ENCODE measurements at places on chromosomes 5 and 9. TPM values are rescaled to one million over a fixed set of nuclear protein-coding genes. Genes with fewer than 3 reads are reported as not detected.

The PPP2R2B gene
- total RNA-seq = 1.3 TPM

The LRRC19 gene
- not detected for total RNA-seq

The CCL19 gene
- total RNA-seq = not detected

The PCDHGB1 gene
- total RNA-seq = 0.44 TPM

The CTNND2 gene
- not detected for total RNA-seq

The SLC6A3 gene
- not detected for total RNA-seq

The HNRNPA0 gene
- total RNA-seq = 14.2 TPM

The ARID3C gene
- total RNA-seq = 0.22 TPM

The IFNK gene
- 0.12 TPM for total RNA-seq

The PCDHA1 gene
- under 0.01 TPM for total RNA-seq

The TNFSF15 gene
- 3.0 TPM for total RNA-seq

The SURF4 gene
- total RNA-seq = 670 TPM

The FOXD4 gene
- not detected for total RNA-seq

The C9orf78 gene
- 39.0 TPM for total RNA-seq

The SLC27A6 gene
- 2.2 TPM for total RNA-seq

The STPG3 gene
- not detected for total RNA-seq

The VAV2 gene
- 17.4 TPM for total RNA-seq

The ZNF618 gene
- total RNA-seq = 11.4 TPM

The TNC gene
- total RNA-seq = 364 TPM

The TMC1 gene
- 2.1 TPM for total RNA-seq

The C5orf58 gene
- total RNA-seq = not detected
